ENCODE measurements at places on chromosomes 1 and 21. TPM values are rescaled to one million over a fixed set of nuclear protein-coding genes. Genes with fewer than 3 reads are reported as not detected.

CD53 gene
- total RNA-seq = 28.2 TPM

DNA sequence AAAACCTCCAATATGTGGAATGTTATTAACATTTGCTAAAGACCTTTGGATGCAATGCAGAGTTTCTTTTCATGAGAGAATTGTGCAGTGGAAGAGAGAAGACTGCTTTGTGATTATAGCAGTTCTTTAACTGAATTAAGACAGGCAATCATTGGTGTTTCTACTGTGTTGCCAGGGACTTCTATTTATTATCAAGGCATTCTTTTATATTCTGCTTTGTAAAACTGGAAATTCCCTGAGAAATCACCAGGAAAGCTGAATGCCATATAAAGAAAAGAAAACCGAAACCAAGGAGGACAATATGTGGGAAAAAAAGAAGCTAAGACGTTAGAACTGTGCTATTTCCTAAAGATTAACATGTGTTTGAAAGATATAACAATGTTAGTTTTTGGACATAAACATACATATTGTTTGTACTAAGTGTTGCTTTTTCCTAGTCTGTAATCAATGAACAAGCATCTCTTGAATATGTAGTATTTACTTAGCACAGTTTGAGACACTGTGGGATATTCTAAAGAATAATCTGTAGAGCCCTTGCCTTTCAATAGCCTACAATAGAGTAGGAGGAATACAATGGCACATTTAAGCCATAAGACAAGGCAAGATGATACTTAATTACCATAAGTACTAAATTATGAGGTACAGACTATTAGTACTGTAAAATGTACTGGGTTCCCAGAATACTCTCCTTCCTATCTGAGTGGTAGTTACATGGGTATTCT is 47.1 kb downstream of the EXTL2 start:
- DNase-seq = no peak

DNA sequence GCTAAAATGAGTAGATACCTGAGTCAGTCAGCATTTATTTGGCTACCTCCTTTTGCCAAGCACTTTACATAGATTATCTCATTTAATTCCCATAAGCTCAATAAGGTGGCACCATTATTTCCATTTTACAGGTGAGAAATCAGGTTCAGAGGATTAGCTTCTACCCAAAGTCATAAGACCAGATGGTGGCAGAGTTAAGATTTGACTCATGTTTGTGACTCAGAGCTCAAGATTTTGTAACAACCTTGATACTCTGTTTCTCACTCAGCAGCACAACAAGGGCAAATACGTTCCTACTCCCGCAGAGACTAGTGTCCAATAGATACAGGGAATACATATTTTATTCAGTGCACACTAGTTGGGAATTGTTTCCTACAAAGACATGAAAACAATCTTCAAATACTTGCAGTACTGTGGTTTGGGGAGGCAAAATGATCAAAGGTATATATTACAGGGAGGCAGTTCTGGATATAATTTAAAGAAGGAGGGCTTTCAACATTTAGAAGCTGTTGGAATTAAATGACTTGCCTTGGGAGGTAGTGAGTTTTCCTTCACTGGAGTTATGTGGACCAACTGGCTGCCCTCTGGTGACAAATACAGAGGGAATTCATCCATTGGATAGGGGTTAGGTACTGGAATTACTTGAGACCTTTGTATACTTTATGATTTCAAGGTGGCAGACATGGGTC is 3.6 kb downstream of the LEPR start:
- DNase-seq = no peak

DNA sequence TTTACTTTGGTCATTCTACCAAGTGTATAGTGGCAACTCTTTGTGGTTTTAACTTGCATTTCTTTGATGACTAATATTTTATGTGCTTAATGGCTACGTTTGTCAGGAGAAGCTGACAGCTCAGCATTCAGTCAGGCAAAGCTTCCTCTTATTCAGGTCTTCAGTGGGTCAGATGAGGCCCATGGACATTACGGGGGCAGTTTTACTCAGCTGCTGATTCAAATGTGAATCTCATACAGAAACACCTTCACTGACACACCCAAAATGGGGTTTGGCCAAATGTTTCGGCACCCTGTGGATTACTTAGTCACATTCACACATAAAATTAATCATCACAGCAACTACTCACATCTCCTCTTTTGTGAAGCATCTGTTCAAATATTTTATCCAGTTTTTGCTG is 104.9 kb upstream of the PLD5 start:
- DNase-seq = no peak

PNRC2 gene
- 137 TPM for total RNA-seq

GRCh38 chr21:36591326-36591970 is 107.5 kb upstream of the SIM2 start:
- no peak for DNase-seq
